Thoracic aorta (tissue), 2 donors: ENCODE measurements at places on chromosomes 6 and 20. TPM values are rescaled to one million over a fixed set of nuclear protein-coding genes. Genes with fewer than 3 reads are reported as not detected.

DNA sequence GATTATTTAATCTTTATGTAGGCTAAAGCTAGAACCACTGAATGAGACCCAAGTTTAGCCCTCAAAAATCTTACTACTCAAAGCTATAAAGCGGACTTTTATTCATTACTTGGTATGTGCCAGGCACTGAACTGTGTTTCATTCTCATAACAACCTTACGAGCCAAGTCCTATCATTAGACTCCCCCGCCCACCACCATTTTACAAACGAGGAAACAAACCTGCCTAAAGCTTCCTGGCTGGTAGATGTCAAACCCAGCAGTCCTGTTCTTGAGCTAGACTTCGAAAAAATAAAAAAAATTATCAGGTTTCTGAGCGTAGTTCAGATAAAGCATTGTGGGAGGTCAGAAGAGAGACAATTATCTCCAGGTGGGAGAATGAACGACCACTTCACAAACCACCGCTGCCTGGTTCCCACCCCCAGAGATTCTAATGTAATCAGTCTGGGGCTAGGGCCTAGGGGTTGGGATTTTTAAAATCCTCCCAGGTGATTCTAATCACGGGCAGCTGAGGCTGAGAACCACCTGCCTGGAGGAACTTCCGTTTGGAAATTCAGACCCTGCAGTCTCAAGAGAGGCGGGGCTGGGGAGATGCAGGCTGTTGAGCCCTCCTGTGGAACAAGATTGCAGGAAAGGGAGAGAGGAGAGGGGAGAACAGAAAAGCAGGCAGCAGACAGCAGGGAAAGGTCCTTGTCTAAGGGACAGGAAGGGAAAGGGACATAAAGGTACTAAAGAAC is 8.6 kb downstream of the ADTRP start:
- DNase-seq, result no peak

DNA sequence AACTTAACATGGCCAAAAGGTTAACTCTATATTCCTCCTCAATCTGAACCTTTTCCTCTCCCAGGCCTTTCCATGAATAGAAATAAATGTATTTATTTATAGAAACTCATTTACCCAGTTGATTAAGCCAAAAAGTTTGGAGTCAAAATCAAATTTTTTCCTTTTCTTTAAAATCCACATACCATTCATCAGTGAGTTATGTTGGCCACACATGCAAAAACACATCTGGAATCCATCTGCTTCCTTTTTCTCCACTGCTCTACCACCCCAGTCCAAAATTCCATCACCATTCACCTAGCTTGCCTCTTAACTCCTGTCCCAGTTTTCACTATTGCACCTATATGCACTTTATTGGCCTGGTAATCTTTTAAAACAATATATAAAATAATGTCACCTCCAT is 62.4 kb upstream of the TMEM200A start:
- DNase-seq, result no peak

The HLA-DQA2 gene
- total RNA-seq, result 0.85 TPM

DNA sequence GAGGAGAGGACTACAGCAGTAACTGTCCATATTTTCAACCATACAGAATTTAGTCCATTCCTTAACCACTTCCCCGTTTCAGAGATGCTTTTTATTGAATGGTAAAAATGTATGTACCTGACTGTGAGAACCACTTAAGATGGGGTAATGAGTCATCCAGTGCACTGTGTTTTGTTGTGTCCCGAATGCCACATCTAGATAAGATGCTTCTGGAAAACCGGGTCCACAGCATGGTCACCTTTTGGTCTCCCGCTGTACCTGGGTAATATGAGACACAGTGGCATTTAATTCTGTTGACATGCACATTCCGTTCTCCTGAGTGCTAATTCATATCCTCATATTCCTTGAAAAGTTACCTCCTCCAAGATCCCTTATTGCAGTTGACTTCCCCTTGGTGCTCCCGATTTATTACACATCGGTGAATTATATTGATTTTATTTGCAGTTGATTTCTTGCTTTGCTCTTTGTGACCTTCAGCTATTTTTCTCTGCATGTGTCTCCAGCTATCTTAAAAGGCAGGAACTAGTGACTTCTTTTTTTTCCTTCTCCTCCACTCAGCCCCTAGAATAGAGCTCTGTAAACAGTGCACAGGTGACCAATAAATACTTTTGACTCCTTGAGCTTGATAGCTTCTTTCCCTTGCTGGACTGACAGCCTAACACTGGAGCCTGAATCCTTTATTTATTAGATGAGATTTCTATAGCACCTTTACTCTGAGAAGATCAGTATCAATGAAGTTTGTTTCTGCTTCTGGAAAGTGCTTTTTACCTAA is 314.6 kb downstream of the ZFAND3 start:
- no peak for DNase-seq

The SIRPB1 gene
- 1.4 TPM for total RNA-seq

The C6orf118 gene
- not detected for total RNA-seq

The RBM24 gene
- total RNA-seq, result 7.9 TPM
